ENCODE measurements at places on chromosomes 11 and 22.

- no peak for DNase-seq
These were observed 2.9 kb downstream of the OR51V1 start for GRCh38 chr11:5197536-5197935.

DNA sequence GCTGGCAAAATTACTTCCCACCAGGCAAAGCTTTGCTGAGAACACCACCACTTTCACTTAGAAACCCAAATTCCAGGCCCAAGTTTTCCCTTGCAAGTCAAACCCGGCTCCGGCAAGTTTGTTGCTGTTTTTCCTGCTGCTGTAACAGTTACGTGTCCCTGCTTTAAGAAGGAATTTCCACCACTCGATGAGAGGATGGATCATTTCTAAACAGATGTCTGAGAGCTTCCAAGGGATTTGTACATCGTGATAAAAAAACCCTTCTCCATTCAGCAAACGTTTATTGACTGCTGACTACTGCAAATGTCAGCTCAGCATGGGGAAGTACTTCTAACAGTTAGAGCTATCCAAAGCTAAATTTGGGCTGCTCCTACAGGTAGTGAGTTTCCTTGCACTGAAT is 19.7 kb downstream of the P2RX3 start:
- no peak for DNase-seq

DNA sequence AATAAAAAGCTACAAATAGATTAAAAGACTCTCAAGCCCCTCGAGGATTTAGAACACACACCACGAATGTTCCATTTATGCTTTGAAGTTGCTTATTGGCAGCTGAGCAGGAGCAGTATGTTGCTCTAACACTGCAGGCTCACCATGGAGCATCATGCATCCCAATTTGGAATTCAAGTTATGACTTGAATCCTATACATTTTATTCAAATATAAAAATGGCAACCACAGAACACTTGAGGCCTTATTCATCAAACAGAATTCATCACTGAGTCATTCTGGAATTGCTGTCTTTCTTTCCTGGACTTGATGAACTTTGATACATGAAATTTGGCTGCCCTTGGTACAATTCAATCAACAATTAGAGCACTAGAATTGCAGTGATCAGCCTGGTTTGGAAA is 24.5 kb upstream of the BLID start:
- no peak for DNase-seq

DNA sequence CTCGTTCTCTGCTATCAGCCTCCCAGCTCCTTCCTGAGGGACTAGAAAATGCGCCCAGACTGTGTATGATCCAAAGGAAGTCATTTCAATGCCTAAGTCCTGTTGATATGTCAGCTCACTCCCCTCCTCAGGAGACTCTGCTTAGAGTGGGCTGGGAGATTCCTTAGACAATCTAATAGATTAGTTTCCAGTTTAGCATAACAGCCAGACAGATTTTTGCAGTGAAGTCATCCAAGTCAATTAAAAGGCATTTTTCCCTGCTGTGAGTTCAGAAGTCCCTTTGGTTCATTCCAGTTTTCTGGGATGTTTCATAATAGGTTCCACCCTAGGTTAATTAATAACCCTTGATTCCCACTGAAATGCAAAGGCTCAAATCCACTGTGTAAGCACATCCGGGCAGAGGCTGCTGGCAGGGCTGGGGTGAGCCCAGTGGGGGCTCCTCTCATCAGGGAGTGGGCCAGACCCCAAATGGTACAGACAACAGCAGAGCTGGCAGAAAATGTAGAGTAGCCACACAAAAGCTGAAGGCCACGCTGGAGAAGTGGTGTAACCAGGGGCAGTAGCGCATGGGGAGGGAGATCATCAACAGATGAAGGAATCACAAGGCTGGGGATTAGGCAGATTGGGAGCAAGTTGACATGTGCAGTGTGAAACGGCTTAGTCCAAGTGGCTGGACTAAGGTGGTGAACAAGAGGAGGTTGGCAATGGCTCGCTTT is 90.6 kb downstream of the SYN3 start:
- DNase-seq = no peak

GRCh38 chr11:14539982-14540421 is 19.8 kb upstream of the PSMA1 start:
- DNase-seq = no peak

DNA sequence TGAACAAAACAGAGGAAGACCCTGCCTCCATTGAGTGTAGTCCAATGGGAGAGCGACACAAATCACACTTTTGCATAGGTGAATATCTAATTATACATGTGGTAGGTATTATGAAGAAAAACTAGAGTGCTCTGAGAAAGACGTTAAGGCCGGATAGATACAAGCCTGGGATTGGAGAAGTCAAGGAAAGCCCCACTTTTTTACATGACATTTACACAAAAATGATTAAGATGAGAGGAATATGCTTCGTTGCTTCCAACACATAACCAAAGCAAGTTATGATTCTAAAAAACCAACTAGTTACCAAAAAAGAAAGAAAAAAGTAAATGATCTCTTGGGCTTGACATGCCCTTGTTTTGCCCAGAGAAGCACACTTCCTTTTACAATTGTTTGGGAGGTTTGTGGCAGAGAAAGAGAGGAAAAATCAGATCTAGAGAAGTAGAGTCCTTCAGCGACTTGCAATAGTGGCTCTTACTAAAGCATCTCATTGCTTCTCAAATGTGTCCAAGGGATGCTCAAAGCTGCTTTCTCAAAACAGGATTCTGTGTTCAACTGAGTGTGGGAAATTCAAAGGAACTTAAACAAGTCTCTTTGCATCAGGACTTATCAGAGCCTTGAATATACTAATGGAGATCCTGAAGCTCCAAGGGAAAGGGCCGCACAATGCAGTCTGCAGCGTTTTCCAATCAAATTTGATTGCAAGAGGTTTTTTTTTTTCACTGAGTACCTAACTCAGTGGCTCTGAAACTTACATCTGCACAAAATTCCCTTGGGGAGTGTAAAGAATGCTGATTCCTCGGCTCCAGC is 38.8 kb downstream of the FLI1 start:
- no peak for DNase-seq

- peak; percentile 15 for DNase-seq
These were observed 1505.8 kb downstream of the TBC1D22A start for GRCh38 chr22:48268293-48268692.

DNA sequence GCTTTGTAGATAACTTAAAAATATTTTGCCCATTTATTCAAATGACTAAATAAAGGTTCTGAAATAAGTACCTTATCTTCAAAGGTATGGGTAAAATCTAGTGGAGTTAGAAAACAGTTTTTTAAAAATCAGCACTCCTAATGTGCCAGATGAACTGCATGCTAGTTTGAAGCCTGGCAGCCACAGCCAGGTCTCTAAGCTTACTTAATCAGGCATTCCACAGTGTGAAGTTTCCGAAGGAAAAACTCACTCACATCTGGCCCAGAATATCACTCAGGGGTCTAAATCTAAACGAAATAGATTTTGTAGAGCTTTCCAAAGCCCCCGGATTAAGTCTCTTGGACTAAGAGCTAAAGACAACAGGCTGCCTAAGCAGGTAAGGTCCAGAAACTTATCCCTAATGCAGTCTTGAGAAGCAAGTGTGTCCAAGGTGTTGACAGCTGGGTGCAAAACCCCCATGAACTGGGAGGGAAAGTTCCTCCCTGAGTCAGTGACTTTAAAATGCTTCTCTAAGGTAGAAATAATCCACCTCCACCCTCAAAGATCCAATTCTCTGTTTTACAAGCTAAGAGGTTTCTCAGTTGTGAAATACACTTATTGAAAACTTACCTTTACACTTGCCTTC is 157.6 kb downstream of the FCHSD2 start:
- no peak for DNase-seq

- no peak for DNase-seq
These were observed 892 bp downstream of the GDPD5 start for GRCh38 chr11:75524665-75525432.

DNA sequence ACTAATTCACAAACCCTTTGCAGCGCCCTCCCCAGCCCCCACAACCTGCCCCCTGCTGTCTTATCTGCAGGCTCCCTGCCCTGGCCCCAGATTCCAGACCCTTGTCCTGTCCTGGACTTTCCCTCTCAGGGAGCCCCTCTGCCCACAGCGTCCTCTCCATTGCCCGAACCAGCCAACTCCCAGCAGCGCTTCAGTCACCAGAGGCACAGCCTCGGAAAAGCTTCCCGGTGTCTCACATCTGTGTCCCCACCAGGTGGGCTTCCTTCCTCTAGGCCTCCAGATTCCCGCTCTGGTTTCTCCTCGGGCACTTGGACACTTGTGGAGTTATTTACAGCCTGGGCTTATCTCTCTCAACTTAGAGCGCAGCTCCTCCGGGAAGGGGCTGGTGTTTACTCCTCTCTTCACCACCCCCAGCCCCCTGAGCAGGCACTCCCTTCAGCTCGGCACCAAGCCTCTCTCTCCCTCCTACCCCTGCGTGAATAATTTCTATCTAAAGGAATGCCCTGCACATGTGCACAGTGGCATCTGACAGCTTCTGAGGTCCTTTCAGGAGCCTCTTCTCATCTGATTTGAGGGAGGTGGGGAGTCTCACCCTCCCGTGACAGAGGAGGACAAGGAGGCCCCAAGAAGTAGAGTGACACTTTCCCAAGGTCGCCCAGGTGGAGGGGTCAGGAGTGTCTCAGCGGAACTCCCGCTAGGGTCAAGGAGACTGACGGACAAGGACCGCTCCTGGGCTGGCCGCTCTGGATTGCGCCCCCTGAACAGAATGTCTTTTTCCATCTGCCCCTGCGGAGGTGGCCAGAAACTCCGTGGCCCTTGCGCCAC is 838 bp downstream of the WNT11 start:
- no peak for DNase-seq

GRCh38 chr11:3008746-3009336 is 16.7 kb upstream of the NAP1L4 start:
- DNase-seq = no peak

DNA sequence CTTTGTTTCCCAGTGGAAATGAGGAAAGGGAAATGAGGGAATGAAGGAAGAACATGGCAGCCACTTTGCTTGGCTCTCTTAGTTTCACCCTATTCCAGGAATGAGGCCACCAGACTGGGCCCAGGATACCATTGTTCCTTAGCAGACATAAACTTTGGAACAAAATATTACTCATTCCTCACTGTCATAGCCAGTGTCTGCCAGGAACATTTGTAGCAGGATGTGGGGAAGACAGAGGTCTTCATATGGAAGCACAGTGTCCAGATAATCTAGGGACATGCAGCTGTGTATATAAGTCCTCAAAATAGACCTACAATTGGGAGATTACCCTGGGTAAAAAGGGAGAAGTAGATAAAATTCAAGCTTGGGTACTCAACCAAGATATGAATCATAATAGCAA is 15.2 kb upstream of the FUT4 start:
- DNase-seq = no peak

GRCh38 chr11:17596310-17596669 is 49.2 kb downstream of the OTOG start:
- DNase-seq = no peak

Data from colonic mucosa (tissue), 4 donors.